CD4-positive, alpha-beta T cell treated with Interleukin-1 beta for 1 hour (primary cell): ENCODE measurements at places on chromosomes 2 and 18.

DNA sequence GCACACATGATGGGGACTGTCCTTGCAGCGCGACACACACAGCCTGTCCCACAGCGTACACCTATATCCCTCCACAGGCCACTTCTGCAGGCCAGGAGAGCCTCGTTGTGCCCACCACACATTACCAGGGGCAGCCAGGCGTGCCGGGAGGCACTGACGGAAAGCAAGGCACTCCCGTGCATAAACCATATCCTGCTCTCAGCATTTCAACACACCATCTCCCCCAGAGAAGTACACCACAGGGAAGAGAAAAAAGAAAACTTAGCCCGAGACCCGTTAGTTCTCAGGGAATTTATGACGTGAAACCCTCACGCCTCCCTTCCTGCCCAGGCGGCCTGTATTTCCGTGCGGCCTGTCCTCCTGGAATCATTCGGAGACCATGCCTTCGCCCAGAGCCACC, 24.6 kb upstream of the SALL3 start:
- no peak for DNase-seq

DNA sequence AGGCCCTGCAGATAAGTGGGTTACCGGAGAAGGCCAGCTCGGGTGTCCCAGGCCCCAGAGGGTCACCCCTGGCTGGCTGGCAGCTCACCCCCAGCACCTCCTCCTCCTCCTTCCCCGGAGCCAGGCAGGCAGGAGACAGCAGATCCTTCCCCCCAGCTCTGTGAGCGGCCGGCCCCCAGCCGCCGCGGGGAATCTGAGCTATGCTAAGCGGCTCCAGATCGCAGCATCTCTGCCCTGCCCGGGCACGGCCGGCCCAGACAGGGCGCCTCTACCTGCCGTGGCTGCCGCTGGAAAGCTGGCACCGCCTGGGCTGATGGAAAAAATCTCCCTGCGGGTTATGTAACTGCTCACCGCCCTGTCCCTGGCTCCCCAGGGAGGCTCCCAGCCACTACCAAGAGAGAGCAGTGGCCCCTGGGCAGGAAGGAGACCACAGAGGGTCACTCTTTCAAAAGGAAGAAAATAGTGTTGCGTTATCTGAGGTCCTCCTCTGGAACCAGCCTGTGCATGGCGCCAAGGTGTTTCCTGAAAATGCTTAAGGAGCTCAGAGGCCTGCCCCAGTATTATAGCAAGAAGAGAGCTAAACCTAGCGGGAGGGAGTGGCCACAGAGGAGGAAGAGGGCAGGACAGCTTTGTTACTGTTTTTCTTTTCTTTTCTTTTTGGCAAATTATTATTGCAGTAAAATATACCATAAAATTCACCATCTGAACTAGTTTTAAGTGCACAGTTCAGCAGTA, 179.0 kb downstream of the SMAD7 start:
- DNase-seq: no peak

- no peak for DNase-seq
Measured at GRCh38 chr2:56531668-56532420, 348.1 kb downstream of the CCDC85A start.

DNA sequence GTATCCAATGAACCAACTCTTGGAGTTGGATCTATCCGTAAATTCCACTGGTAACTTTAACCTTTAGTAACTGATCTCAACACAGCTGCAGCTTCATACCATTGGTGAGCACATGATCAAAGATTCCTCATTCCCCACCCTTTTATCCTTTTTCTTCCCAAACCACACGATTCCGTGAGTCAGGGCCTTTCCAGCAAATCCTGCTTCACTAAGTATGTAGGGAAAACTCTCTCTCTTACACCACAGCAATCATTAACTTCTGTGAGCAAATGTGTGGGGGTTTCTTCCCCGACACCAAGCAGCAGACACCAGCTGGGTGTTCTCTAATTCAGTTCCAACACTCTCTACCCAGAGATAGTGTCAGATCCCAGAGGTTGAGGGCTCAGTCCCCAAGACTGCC, 23.5 kb downstream of the ELP2 start:
- DNase-seq: no peak

DNA sequence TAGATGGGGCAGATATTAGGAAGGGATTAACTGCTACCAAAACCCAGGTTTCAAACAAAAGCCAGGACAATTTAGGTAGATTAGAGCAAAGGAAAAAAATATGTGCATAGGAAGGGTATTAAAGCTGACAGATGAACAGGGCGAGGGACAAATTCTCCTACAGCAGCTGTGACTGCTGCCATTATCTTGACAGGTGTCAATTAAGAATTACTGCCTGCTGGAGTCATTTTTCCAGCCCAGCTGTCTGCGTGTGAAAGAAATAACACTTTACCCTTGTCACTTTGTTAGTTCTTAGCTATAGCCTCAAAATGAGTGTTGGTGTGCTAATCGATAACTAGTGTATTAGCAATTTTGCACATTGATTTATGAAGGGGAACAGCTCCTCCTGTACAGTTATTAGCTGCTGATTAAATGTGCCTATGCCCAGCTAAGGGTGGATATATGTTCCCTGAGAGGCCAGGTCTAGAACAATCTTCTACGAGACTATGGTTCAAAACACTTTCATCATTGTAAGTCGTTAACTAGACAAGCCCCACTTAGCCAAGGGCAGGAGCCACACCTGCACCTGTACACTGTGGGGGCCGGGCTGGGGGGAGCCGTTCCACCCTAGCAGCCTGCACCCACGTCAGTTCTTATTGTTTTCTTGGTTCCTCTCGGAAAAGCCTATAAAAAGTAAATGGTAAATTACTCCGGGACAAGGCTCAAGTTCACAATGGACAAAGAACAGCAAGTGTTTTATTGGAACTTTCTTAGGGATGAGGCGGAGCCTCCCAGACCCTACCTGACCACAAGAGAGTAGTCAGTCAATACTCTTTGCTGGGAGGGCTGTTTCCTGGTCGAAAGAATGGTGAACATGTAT, 7.7 kb downstream of the TSHZ1 start:
- no peak for DNase-seq

- DNase-seq: no peak
Measured at GRCh38 chr18:44171301-44171700, 509.4 kb upstream of the SETBP1 start.

DNA sequence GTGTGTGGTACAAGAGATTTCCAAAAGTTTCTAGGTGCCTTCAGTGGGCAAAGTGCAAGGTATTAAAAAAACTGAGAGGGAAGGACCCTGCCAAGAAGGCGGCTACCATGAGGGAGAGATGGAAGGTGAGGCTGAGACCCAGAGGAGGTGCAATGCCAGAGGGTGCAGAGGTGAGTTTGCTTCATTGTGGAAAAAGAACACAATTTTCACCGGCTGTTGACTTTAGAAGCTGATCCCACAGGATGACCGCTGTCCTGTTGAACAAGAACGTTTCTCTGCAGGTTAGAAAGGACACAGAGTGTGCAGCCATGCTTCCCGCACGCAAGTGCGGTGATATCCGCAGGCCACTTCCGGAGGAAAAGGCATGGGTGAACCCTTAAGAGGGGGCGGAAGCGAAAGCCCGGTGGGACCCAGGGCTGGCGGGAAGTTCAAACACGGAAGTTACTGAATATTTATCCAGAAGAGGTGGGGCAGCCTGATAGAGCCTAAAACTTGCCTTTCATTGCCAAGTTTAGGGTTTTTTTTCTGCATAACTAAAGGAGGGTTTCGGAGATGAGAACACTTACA, 16.6 kb downstream of the SP110 start:
- DNase-seq: peak; percentile 38

DNA sequence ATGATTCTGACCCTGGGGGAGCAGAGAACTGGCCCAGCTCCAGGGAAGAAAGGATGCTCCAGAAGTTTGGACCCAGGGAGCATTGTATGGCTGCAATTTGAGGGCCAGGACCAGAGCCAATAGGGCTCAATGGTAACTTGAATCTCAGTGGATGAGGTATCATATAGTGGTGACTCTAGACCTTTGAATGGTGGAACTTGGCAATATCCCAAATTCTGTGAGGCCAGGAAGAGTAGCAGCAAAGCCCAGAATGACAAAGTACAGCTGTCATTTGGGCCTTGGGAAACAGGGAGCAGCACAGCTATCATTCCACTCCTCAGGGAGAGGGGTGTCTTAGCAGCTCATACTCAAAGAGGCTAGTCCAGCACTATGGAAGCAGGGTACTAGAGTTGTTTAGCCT, 332.9 kb upstream of the RBMS1 start:
- DNase-seq: no peak

DNA sequence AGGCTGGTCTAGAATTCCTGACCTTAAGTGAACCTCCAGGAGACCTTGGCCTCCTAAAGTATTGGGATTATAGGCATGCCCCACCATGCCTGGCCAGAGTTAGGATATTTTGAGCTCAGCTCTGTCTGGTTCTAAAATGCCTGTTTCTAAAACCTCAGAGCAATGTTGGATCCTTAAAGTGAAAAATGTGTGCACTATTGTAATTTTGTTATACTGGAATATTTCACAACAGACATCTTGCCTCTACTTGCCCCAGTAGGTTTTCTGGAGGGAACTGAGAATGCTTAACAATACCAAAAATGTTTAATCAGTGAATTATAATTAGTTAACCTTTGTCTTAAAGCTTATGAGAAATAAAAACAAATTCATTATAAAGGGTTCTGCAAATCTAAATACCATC, 144.6 kb upstream of the CCDC195 start:
- DNase-seq: no peak

DNA sequence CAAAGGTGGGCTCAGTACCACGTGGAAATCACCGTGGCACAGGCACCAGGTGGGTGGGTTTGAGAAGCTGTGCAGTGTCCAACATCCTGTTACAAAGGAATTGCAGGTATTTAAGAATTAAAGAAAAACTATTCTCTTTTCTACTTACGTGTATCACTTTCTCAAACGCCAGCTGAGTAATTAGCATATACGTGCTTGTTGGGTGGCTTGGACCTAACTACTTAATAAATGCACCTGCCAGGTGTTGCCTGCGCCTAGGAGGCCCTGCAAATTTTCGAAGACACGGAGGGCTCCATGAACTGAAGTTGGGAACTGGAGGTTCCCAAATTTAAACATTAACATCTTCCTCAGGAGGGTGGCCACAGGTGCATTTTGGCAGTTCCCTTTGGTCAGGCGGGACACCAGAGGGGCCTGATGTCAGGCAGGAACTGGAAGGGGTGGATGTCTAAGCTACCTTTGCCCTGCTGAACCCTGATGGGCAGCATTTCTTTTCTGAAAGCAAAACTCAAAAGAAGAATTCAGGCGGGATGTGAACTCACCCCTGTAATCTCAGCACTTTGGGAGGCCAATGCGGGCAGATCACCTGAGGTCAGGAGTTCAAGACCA, 84.8 kb downstream of the HS6ST1 start:
- no peak for DNase-seq

DNA sequence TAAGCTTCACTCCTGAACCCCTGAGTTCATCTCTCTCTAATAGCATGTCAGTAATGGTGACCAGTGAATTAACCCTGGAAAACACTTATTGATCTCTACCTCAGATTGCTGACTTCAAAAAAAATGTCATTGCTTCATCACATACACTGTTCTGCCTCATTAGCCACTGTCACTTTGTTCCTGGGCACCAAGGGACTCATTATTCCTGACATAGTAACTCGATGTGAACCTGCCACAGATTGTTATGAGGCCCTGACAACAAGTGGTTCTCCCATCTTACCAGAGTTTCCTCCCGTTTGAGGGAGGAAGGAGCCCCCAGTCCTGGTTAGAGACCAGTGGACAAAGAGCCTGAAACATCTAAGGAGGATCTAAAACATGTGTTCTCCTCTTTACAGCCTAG, 403.3 kb upstream of the SMIM21 start:
- no peak for DNase-seq

DNA sequence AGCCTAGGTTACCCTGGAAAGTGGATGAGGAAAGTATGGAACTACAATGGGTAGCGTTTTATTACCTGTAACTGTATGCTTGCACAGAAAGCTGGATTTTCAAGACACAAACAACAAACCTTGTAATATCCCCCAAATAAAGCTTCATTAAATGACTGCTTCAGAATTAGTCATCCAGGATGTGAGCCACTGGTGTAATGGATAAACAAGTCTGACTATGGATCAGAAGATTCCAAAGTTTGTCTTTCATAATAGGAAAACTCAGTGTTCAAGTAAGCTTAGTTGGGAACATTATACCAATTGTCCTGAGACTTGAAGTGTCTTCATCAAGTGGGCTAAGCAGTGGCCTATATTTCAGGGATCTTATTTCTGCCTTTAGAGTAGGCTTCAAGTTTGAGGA, 518.8 kb downstream of the LRP1B start:
- no peak for DNase-seq

DNA sequence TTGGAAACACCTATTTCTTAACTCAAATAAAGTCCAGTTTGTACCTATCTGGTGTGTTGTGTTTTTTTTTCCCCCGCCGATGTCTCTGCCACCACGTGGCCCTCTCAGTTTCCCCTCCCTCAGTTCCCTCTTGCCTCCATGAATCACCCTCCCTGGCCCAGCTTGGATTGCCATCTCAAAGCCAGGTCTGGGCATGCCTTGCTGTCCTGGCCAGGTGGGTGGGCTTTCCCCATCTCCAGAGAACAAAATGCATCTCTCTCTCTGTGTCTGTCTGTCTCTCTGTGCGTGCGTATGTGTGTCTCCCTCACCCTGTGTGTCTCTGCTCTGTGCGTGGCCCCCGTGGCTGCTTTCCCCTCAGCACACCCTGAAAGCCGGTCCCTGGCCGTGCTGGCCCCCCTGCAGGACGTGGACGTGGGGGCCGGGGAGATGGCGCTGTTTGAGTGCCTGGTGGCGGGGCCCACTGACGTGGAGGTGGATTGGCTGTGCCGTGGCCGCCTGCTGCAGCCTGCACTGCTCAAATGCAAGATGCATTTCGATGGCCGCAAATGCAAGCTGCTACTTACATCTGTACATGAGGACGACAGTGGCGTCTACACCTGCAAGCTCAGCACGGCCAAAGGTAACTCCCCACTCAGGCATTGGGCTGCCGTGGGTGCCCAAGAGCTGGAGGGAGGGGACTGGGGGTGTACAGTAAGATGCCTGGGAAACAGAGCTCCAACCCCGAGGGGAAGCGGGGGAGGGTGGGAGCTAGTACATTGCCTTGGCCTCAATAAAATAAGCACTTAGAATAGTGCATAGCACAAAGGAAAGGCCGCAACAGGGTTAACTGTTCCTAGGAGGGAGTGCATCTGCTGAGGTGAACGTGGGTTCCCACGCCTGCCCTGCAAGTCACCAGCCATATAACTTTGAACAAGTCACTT, 31.6 kb upstream of the GMPPA start:
- DNase-seq: no peak

- no peak for DNase-seq
Measured at GRCh38 chr2:12726271-12726670, 9.5 kb downstream of the TRIB2 start.
